ENCODE measurements at places on chromosomes 5 and 9. TPM values are rescaled to one million over a fixed set of nuclear protein-coding genes. Genes with fewer than 3 reads are reported as not detected.

DNA sequence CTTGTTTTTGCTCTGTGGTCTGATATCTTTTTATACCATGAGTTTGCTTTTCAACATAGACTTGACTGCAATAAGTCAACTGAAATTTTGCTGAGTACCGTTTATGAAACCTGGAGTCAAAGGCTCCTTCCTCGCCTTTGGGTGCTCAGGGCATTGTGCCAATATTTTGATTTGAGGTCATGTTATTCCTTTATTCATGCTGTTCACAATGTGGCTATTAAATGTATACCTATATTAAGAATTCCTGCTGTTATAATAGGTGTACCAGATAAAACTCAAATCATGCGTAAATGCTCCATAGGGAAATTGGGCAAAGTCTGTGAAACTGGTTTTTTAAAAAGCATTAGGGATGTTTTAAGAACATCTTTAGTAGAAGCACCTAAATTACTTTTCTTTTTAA lies 334.0 kb upstream of the NUDT12 start:
- no peak for DNase-seq

DNA sequence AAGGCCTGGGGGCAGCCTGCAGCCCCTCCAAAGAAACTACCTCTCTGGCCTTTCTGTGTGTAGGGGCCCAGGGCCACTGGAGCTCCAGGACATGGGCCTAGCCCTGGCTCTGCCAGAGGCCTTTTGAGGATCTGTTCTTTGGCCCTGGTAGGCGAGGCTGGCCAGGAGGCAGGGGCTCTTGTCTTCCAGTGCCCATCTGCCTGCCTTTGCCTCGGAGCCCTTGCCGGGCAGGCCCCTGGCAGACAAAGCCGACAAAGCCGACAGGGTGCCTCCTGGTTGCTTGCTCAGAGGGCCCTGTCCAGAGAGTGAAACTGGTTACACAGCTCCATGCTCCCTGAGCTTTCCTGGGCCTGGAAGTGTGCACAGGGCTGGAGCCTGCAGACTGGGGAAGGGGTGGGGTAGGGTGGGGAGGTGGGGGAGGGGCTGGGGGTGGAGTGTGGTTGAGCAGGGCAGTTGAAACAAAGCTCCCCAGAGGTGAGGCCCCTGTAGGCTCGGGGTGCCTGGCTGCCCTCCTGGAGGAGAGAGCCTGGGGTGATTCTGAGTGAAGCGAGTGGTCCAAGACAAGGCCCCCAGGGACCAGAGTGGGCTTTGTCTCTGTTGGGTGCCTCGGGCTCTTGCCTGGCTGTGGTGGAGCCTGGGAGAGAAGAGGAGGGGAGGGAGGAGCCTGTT lies 29.3 kb downstream of the PTPA start:
- peak; percentile 72 for DNase-seq

ELOVL7 gene
- 1.9 TPM for total RNA-seq

- no peak for DNase-seq
Measured at GRCh38 chr9:137757613-137758029, 120.0 kb upstream of the CACNA1B start.

GRCh38 chr9:99090336-99091130 lies 14.4 kb upstream of the TGFBR1 start:
- no peak for DNase-seq

CNTNAP3 gene
- 20.0 TPM for total RNA-seq

SUSD1 gene
- total RNA-seq, result 19.5 TPM

PLGRKT gene
- total RNA-seq, result 9.9 TPM

- no peak for DNase-seq
Measured at GRCh38 chr9:71795097-71795813, 26.9 kb upstream of the CEMIP2 start.

C9orf153 gene
- total RNA-seq, result 0.72 TPM

GRCh38 chr9:125399165-125399564 lies 137.5 kb downstream of the GAPVD1 start:
- no peak for DNase-seq

- DNase-seq, result no peak
Measured at GRCh38 chr5:108650997-108651396, 96.7 kb upstream of the FER start.

All from umbilical cord (tissue), 2 donors.